ENCODE measurements at places on chromosomes 6 and 20.

DNA sequence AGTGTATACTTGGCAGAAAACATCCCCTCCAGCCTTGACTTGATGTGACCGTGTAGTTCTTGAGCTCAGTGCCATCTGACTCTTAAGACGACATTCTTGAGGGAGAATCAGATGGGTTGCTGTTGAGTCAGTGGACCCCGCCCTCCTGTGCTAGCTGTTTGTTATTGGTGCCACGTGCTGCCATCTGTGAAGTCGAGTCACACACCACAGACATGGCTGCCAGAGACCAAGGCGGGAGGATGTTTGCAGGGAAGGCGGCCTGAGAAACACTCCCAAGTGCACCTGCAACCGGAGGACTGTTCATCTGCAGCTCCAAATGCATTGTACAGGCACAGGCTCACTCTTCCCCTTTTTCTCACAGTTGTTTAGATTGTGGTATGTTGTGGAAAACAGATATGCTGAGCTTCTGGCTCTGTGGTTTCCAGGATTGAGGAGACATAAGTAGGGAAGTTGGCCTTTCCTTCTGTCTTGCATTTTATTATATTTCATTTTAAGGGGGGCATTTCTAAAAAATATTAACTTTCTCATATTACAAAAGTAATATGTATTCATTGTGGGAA is 345.3 kb upstream of the ZFP64 start:
- no peak for DNase-seq

- DNase-seq: no peak
These were observed 78.0 kb upstream of the AFDN start for GRCh38 chr6:167748458-167749379.

GRCh38 chr6:3526962-3527650 is 70.3 kb upstream of the SLC22A23 start:
- no peak for DNase-seq

GRCh38 chr6:122800906-122801305 is 11.8 kb downstream of the SMPDL3A start:
- no peak for DNase-seq

DNA sequence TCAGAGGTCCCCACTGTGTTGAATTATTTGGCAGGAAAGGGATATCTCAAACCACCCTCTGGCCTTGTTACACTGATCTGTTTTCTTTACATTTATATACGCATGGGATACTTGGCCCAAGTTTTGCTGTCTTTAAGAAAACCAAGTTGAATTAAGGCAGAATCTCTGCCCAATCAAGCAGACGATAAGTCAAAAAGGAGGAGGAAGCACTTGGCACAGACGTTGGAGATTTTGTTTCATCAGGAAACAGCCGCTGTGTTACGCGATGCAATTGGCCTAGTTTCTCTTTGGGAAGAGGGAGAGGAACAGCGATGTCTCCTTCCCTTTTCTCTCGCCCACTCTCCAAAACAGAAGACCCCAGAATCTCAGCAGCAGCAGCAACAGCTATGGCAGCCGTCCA is 20.2 kb upstream of the NAA20 start:
- no peak for DNase-seq

DNA sequence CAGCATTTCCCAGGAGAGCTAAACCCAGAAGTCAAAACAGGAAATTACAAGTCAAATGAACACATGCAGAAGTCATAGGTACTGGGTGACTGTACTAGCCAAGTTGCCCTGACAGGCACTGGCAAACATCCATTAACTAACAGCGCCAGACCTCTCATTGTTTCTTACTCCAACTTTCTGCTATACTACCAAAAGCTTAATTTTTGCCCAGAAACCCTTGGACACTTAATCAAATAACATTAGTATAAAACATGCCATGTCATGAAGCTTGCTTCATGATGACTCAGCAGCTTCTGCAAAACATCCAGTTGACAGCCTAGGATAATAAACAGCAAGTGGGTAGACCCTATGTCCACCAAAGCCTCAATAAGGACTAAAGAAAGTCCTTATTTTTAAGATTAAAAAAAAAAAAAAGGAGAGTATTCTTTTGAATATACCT is 3.5 kb downstream of the NUP153 start:
- DNase-seq: no peak
